Neural crest cell (in vitro differentiated cells): ENCODE measurements at places on chromosomes 12 and 14. TPM values are rescaled to one million over a fixed set of nuclear protein-coding genes. Genes with fewer than 3 reads are reported as not detected.

- DNase-seq = peak; percentile 46
Observed at GRCh38 chr14:50531595-50532501, 521 bp downstream of the MAP4K5 start.

- no peak for DNase-seq
Observed at GRCh38 chr14:105165761-105166485, 2.7 kb downstream of the JAG2 start.

DNA sequence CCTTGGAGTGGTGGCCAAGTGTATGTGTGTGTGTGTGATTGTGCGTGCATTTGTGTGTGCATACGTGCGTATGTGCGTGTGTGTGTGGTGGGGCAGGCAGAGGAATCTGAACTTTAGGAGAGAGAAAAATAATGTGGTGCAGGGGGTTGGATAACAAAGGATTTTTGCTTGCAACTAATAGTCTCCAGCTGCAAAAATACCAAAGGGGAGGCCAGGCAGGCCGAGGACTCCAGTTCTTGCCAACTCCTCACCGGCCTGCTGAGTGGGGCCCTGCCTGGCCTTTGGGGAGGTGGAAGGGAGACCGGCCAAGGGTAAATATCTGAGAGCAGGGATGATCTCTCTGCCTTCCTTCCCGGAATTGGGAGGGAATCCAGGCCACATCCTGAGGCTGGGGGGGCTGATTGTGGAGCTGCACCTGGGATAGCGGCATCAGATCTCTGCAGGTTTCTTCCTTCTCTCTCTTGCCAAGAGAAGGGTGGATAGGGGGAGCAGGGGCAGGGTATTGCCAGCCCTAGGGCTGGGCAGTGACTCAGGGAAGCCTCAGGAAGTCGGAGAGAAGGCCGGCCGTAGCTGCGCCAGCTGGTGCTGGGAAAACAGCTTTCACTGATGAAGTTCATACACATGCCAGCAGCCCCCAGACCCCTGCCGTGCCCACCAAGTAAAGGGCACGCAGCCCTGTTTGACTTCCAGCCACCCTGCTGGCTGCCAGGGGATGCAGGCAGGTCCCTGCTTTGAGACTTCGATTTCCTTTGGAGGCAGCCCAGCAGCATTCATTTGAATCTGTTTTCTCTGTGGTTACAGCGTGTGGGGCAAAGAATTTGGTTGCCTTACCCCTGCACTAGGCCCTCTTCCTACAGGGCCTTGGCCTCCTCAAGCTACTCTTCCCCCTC, 4.6 kb upstream of the LRP1-AS start:
- DNase-seq = no peak

GRCh38 chr12:110262442-110263388, 18.3 kb upstream of the ATP2A2 start:
- no peak for DNase-seq

GRCh38 chr12:120847392-120847791, 56.8 kb downstream of the SPPL3 start:
- DNase-seq = no peak

GRCh38 chr12:52260361-52261207, 13.9 kb upstream of the KRT86 start:
- DNase-seq = no peak

GRCh38 chr12:64184216-64184615, 37.9 kb downstream of the KICS2 start:
- no peak for DNase-seq

- no peak for DNase-seq
Observed at GRCh38 chr14:21874167-21874566, 200.5 kb upstream of the OR4E1 start.

Gene SMCO2
- total RNA-seq = not detected in 2 replicates

Gene OR4E2
- total RNA-seq = not detected in 2 replicates

Gene PZP
- not detected in 2 replicates for total RNA-seq
